ENCODE measurements at places on chromosomes 2 and 18.
A peak's percentile ranks its signal among the peaks of the same experiment; 100 is the strongest.

GRCh38 chr2:120944575-120944974 is 208.9 kb downstream of the GLI2 start:
- DNase-seq, result no peak

GRCh38 chr18:26440644-26441043 is 107.7 kb downstream of the KCTD1 start:
- no peak for DNase-seq

GRCh38 chr2:155100261-155100660 is 401.8 kb downstream of the KCNJ3 start:
- DNase-seq, result no peak

DNA sequence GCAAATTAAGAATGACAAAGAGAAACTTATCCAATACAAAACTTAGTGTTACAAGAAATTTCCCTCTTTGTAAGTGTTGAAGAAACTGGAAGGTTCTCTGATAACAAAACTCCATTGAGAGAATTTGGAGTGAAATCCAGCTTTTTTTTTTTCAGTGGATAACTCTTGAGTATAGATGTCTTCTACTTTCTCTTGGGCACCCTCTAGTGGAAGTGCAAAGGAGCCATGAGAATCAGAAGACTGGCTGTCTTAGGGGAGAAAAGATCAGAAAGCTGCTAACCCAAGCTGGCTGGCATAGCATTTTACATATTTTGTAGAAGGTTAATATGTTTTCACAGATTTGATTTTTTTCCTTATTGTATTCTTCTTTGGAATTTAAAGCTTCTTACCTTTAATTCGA is 138.8 kb upstream of the SATB2 start:
- no peak for DNase-seq

GRCh38 chr2:218875692-218876246 is 4.9 kb upstream of the WNT10A start:
- DNase-seq, result no peak

GRCh38 chr2:28624793-28625701 is 126.6 kb upstream of the PPP1CB start:
- DNase-seq, result peak; percentile 64

- no peak for DNase-seq
Observed at GRCh38 chr2:126811101-126811500, 87.6 kb upstream of the TEX51 start.

DNA sequence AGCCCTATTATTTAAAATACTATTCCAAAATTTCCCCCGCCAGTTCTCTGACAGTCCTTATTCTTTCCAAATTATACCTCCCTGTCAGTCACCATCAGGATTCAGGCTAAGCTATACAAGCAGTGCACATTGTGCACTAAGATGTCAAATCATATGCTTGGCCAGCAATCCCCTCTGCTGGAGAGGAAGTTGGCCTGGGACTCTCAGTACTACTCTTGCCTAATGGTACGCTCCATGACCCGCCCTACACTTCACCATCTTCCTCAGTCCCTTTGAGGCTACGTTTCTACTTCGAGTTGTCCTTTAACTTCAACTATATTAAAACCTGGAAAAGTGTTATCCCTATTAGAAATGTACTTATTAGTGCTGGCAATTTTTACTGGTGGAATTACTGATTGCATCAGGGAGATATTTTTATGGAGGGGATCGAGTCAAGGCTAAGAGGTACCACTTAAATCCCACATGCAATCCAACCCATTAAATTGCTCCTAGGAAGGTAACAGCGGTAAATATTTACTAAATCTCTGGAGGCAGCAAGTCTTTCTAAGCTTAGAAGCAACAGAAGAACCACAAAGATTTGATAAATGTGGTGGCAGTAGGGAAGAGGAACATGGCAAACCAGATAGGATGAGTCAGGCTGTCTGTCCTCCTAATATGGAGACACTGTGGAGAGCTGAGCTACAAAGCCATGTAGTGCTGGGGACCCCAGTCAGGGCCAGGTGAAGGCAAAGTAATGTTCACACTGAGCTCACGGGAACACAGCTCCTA is 2.7 kb downstream of the USP40 start:
- no peak for DNase-seq

DNA sequence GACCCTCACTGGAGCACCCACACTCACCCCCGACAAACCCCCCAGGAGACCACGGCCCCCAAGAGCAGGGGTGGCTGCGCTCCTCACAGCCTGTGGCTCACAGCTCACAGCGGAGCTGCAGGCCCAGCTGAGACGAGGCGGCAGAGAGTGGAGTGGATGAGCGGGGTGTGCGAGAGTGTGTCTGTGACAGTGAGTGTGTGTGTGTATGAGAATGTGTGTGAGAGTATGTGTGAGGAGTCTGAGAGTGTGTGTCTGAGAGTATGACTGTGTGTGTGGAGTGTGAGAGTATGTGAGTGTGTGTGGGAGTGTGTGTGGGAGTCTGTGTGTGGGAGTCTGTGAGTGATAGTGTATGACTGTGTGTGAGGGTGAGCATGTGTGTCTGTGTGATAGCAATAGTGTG is 55.3 kb upstream of the ID2 start:
- DNase-seq, result no peak

DNA sequence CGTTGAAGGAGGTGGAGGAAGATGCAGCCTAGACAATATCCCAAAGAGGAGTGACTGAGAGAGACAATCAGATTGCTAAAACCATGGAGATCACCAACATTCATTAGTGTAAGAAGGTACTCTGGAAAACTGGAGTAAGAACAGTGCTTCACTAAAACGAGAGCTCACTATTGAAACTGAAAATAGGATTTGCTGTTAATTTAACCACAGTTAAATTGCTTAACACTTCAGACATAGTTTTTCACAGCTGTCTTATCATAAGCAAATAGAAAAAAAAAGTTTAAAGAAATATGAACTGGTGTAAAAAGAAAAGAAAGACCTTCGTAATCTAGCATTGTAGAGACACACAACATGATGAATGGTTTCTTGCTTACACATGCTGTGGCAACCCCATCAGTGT is 1049.8 kb upstream of the CHAC2 start:
- DNase-seq, result no peak

GRCh38 chr2:10125842-10126631 is 3.5 kb downstream of the RRM2 start:
- DNase-seq, result no peak

GRCh38 chr2:107384422-107384821 is 442.3 kb upstream of the RGPD4 start:
- DNase-seq, result no peak

GRCh38 chr2:58271826-58272225 is 30.7 kb upstream of the FANCL start:
- no peak for DNase-seq

DNA sequence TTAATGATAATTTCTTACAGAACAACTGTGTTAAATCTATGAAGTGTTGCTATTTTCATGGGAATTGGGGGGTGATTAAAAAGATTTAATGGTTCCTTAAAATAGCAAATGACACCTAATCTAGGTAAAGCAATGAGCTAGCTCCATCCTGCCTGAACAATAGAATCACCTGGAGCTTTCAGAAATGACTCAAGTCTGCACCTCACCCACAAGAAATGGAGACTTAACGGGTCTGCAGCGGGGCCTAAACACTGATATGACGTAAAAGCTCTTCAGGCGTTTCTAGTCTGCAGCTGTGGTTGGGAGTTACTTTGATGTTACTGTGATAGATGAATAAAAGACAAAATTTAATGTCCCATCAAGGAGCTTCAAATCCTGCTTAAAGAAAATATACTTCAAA is 328.2 kb downstream of the RND3 start:
- DNase-seq, result no peak

DNA sequence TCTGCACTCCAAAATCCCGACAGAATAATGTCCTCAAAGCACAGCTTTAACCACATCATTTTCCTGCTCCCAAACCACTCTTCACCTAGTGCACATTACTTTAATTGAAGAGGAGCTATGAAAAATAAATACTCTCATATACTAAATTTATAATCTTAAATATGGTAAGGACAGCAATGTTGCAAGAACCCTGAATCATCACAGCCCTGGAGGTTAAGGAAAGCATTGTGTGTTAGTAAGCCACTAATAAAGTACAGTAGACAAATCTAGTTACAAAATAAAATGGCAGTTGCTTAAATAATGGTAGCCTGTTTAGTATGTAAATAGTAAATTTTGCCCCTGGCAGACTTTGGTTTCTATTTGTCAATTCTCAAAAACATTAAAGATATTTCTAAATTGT is 27.0 kb upstream of the CCDC178 start:
- DNase-seq, result no peak

GRCh38 chr2:206837775-206838174 is 72.4 kb downstream of the FASTKD2 start:
- no peak for DNase-seq

DNA sequence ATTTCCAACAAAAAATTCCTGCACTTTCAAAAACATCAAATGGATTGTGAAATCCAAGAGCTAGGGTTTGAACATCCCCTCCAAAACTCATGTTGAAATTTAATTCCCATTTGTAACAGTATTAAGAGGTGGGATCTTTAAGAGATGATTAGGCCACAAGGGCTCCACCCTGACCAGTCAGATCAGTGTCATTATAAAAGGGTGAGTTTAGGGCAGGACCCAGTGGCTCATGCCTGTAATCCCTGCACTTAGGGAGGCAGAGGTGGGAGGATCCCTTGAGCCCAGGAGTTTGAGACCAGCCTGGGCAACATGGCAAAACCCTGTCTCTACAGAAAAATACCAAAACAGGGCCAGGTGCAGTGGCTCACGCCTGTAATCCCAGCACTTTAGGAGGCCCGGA is 8.9 kb downstream of the GTF3C2 start:
- DNase-seq, result no peak

DNA sequence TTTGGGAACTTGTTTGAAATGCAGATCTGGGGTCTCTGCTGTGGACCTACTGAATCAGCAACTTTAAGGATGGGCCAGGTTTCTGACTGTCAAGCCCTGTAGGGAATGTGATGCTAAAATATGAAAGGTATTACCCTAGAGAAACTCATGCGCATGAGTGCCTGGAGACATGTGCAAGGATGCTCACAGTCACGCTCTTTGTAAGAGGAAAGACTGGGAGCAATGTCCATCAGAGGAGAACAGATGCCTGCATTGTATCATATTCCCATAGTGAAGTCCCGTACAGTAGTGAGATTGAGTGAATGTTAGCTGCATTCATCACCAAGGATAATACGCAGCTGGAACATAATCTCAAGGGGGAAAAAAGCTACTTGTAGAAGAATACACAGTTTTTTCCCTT is 14.1 kb downstream of the ZNF407 start:
- DNase-seq, result no peak

DNA sequence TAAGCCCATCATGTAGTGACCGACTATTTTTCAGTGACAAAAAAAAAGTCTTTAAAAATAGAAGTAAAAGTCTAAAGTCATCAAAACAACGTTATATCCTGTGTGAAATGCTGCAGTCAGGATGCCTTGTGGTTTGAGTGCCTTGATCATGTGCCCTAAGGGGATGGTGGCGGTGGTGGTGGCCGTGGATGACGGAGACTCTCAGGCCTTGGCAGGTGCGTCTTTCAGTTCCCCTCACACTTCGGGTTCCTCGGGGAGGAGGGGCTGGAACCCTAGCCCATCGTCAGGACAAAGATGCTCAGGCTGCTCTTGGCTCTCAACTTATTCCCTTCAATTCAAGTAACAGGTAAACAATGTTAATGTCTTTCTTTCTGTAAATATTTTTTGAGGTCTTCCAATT is at the start of gene CD28:
TSS of gene CD28 (plus strand) at position 237 of the 400 bp plus-strand sequence. CDS start at position 295, 58 bp downstream.
- DNase-seq, result peak; percentile 87

Data from T-helper 1 cell (primary cell).